CD8-positive, alpha-beta memory T cell (primary cell): ENCODE measurements at places on chromosomes 16 and 17. TPM values are rescaled to one million over a fixed set of nuclear protein-coding genes. Genes with fewer than 3 reads are reported as not detected.

The NEK8 gene
- 8.0 TPM for total RNA-seq

The CDYL2 gene
- total RNA-seq: 40.6 TPM

The NPIPB6 gene
- not detected for total RNA-seq

The SHCBP1 gene
- total RNA-seq: 38.2 TPM

- no peaks in the 10 kb centered on the region for H3K36me3 ChIP-seq
- no peak overlapping the region for H3K27ac ChIP-seq
- peaks cover 98% of the 10 kb centered on the region for H3K4me1 ChIP-seq
- DNase-seq: no peak
- no peaks in the 10 kb centered on the region for H3K27me3 ChIP-seq
- H3K4me3 ChIP-seq: no peak overlapping the region
Observed at GRCh38 chr16:84611041-84611440, 6.8 kb downstream of the COTL1 start.

DNA sequence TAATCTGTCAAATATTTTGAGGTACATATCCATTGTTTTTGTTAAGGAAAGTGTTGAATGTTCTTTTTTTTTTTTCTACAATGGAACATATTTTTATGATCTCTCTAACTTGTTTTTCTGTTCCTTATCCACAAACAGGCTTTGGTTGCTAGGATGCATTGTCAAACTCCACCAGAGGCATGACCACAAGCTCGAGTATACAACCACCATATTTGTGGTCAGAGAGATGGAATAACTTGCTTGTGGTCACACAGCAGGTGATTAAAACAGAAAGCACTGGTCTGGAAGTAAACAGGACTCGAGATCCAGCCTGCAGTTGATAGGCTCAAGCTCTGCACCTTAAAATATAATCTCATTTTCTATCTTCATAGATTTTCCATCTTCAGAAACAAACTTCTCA, 105.8 kb upstream of the ADAMTS18 start:
- no peaks in the 10 kb centered on the region for H3K36me3 ChIP-seq
- no peak for DNase-seq
- no peak overlapping the region for H3K4me3 ChIP-seq
- H3K27me3 ChIP-seq: no peaks in the 10 kb centered on the region
- H3K27ac ChIP-seq: no peak overlapping the region

GRCh38 chr17:72191921-72192799, 71.3 kb downstream of the SOX9 start:
- H3K4me3 ChIP-seq: no peak overlapping the region
- no peak for DNase-seq
- H3K36me3 ChIP-seq: no peaks in the 10 kb centered on the region
- H3K27ac ChIP-seq: no peak overlapping the region
- no peaks in the 10 kb centered on the region for H3K27me3 ChIP-seq

- H3K27ac ChIP-seq: no peak overlapping the region
- H3K36me3 ChIP-seq: no peaks in the 10 kb centered on the region
- H3K27me3 ChIP-seq: no peaks in the 10 kb centered on the region
- DNase-seq: no peak
Observed at GRCh38 chr16:63774302-63774701, 1347.6 kb downstream of the CDH11 start.
